Foreskin keratinocyte (primary cell): ENCODE measurements at places on chromosomes 7 and 10.

DNA sequence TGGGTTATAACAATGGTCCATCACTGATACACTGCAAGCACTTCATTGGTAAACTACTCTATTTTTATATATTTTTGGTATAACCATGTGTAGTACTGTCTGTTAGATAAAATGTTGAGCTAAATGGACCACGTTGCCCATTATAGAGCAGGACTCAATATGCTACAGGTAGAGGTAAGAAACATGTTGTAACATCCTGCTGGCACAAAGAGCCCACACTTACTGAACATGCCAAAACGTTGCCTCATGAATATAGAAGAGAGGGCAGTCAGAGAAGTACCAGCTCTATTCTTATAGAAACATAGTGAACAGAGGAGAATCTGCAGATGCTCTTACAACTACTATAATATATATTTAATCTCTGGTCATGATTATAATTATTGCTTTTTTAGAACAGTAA lies 18.4 kb upstream of the MET start:
- DNase-seq: peak; percentile 83

DNA sequence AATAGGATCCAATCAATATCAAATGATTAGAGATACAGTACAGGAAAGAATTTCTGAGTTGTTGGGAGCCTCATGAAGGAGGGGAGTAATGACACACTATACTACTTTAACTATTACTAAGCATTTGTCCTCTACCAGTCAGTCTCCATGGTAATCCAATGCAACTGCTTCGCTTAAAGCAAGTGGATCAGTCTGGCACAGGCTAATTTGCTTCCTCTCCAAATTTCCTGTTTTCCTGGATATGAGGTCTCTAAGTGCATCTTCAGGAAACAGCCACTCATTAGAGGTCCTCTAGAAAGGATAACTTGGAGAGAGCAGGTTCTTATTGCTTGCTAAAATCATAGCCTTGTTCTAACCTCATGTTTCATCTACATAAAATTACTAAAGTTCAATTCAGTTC lies 8.4 kb upstream of the SEPTIN7 start:
- DNase-seq: no peak

DNA sequence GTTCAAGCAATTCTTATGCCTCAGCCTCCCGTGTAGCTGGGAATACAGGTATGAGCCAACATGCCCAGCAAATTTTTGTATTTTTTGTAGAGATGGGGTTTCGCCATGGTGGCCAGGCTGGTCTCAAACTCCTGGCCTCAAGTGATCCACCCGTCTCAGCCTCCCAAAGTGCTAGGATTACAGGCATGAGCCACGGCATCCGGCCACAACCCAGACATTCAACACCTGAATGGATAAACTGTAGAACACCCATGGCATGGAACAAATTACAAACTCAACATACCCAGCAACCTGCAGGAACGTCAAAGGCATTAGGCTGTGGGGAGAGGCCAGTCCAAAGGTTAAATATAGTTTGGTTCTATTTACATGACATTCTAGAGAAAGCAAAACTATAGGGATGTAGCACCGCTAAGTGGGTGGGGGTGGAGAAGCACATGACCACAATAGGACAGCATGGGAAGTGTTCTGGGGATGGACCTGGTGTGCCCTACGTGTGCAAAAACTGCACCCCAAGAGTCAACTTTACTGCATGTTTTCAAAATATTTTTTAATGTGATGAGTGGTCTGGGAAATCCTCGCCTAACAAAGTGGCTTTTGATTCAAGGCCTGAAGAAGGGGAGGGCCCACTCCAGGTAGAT lies 6.5 kb upstream of the PGAM2 start:
- peak; percentile 28 for DNase-seq

DNA sequence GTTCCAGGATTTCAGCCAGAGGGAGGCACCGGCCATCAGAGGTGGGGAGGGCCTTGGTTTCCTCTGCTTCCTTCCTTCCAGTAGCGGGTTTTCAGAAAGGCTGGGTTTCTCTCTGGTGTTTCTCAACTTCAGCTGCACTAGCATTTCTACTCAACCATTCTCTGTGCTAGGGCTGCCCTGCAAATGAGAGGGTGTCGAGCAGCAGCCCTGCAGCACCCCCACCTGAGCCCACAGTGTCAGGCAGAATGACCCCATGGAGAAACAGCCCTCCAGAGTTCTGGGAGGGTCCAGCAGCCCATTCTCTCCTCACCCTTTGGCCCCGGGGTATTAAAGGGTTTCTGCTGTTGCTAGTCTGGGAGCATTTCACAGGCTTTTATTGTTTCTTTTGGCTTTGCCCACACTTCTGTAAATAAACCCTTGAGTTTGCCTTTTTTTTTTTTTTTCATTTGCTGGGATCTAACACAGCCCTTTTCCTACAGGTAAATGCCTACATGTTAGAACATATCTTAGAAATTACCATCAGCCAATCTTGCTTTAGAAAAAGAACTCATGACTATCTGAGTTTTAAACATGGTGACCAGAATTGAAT lies 151.5 kb upstream of the VIPR2 start:
- no peak for DNase-seq

DNA sequence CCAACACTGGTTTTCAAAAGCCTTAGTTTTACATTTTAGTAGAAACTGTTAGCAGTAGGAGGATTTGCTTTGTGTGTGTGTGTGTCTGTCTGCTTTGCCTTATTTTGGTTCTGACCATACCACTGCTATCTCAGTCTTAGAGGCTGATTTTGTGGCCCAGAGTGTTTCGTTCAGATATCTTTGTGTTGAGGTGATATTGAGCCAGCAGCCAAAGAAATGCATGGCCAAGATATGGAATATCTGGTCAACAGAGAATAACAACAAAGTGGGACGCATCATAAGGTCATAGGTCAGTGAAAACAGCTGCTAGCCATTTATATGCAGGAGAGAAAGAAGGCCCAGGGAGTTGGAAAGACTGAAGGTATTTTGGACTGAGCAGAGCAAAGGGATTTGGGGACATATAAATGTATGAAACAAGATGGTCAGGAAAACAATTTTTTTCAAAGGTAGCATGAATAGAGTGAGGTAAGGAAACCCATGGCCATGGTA lies 47.7 kb downstream of the KIAA1217 start:
- no peak for DNase-seq
